ENCODE measurements at places on chromosomes 7 and 10. TPM values are rescaled to one million over a fixed set of nuclear protein-coding genes. Genes with fewer than 3 reads are reported as not detected.

DNA sequence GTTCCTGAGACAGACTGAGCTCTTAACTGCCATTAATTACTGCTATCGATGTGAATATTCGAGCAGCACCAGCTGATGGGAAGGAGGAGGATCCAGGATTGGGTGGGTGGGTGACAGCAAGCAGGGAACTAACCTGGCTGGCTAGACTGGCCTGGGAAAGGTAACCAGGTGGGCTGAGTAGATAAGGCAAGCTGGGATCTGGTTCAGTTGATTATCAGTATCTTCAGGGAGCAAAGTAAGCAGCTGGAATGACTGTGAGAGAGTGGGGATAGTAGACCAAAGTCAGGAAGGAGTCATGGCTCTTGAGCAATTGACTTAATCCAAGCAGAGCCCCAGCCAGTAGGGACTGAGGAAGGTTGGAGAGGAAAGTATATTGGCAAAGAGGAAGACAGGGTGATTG is 46.9 kb upstream of the KMT2E start:
- peaks cover 4% of the 10 kb centered on the region for H3K36me3 ChIP-seq
- H3K27ac ChIP-seq = no peak overlapping the region
- H3K4me3 ChIP-seq = no peak overlapping the region

GRCh38 chr10:12949248-12949647 is 52.3 kb downstream of the CCDC3 start:
- no peaks in the 10 kb centered on the region for H3K4me1 ChIP-seq
- no peaks in the 10 kb centered on the region for H3K27me3 ChIP-seq
- H3K27ac ChIP-seq = no peak overlapping the region
- peaks cover 11% of the 10 kb centered on the region for H3K36me3 ChIP-seq
- H3K4me3 ChIP-seq = no peak overlapping the region

DNA sequence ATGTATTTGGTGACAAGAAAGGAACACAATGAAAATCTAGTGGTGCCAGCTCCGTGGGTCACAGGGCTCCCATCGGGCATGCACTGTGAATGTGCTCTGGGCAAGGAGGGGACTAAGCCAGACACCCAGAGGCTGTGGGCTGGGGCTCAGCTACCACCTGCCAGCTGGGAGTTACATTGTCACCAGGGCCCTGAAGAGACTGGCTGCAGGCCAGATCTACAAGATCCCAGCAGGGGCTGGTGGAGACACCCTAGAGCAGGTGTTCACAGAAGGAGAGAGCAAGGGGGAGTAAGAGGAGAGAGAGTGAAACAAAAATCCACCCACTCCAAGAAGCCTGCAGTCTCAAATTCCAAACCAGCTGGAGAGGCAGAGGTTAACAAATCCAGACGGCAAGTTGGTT is 116.6 kb upstream of the ADCY1 start:
- H3K4me3 ChIP-seq = no peak overlapping the region
- H3K4me1 ChIP-seq = no peaks in the 10 kb centered on the region
- no peaks in the 10 kb centered on the region for H3K36me3 ChIP-seq
- H3K27me3 ChIP-seq = no peaks in the 10 kb centered on the region
- no peak overlapping the region for H3K27ac ChIP-seq
- no peak for DNase-seq

GRCh38 chr10:44668336-44668735 is 242.8 kb upstream of the TMEM72 start:
- H3K27me3 ChIP-seq = no peaks in the 10 kb centered on the region
- H3K4me3 ChIP-seq = no peak overlapping the region
- H3K36me3 ChIP-seq = no peaks in the 10 kb centered on the region
- H3K27ac ChIP-seq = no peak overlapping the region
- DNase-seq = no peak
- H3K4me1 ChIP-seq = peaks cover 6% of the 10 kb centered on the region

- H3K36me3 ChIP-seq = no peaks in the 10 kb centered on the region
- no peak overlapping the region for H3K27ac ChIP-seq
- no peak overlapping the region for H3K4me3 ChIP-seq
These were observed 89.4 kb upstream of the CNTNAP2 start for GRCh38 chr7:146027243-146027642.

- H3K4me3 ChIP-seq = no peak overlapping the region
- H3K36me3 ChIP-seq = peaks cover 3% of the 10 kb centered on the region
- peaks cover 5% of the 10 kb centered on the region for H3K4me1 ChIP-seq
- peaks cover 3% of the 10 kb centered on the region for H3K27me3 ChIP-seq
- no peak overlapping the region for H3K27ac ChIP-seq
These were observed 8.4 kb upstream of the PGAM2 start for GRCh38 chr7:44073664-44074348.

LIPF gene
- total RNA-seq = not detected

EXOC6 gene
- 17.2 TPM for total RNA-seq

GRCh38 chr10:86018735-86019058 is 347.9 kb downstream of the GRID1 start:
- no peaks in the 10 kb centered on the region for H3K27me3 ChIP-seq
- no peak for DNase-seq
- no peak overlapping the region for H3K4me3 ChIP-seq
- no peaks in the 10 kb centered on the region for H3K4me1 ChIP-seq

GRCh38 chr7:121547544-121548092 is 151.5 kb upstream of the FAM3C start:
- no peak overlapping the region for H3K27ac ChIP-seq
- H3K4me1 ChIP-seq = peaks cover 21% of the 10 kb centered on the region
- no peak for DNase-seq

GRCh38 chr7:128323459-128324367 is 20.0 kb downstream of the RBM28 start:
- no peaks in the 10 kb centered on the region for H3K4me1 ChIP-seq
- no peaks in the 10 kb centered on the region for H3K27me3 ChIP-seq
- peaks cover 2% of the 10 kb centered on the region for H3K36me3 ChIP-seq
- no peak overlapping the region for H3K4me3 ChIP-seq
- H3K27ac ChIP-seq = no peak overlapping the region

- peak overlapping the region; percentile 69 for H3K4me3 ChIP-seq
- DNase-seq = no peak
- peak overlapping the region; percentile 43 for H3K27ac ChIP-seq
- peaks cover 15% of the 10 kb centered on the region for H3K4me1 ChIP-seq
These were observed 58.2 kb downstream of the GLRX3 start for GRCh38 chr10:130194194-130194990.

DNA sequence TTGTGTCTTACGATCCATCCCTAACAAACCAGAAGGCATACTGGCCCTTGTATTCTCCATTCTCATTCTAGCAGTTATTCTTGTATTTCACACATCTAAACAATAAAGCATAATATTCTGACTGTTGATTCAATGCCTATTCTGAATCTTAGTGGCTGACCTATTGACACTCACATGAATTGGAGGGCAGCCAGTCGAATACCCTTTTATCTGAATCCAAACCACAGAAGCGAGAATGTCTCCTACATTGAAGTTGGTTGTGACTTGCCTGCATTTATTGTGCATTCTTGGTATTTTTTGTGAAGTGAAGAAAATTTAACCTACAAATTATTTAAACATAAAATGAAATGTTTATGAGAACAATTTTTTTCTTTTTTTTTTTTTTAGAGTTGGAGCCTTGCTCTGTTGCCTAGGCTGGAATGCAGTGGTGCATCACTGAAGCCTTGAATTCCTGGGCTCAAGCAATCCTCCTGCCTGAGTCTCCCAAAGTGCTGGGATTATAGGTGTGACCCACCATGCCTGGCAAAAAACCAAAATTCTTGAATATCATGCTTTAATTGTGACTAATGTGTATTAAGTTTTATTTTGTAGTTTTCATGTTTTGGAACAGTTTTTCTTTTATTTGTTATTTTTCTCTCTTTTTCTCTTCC is 22.7 kb downstream of the EXOC4 start:
- H3K4me3 ChIP-seq = no peak overlapping the region
- no peaks in the 10 kb centered on the region for H3K27me3 ChIP-seq
- peaks cover 37% of the 10 kb centered on the region for H3K36me3 ChIP-seq
- peak overlapping the region; percentile 68 for H3K27ac ChIP-seq
- DNase-seq = no peak

GRCh38 chr10:10872764-10873163 is 144.9 kb upstream of the CELF2 start:
- no peaks in the 10 kb centered on the region for H3K36me3 ChIP-seq
- H3K4me3 ChIP-seq = no peak overlapping the region
- H3K4me1 ChIP-seq = peaks cover 40% of the 10 kb centered on the region

GRCh38 chr7:35286422-35286821 is 32.5 kb upstream of the TBX20 start:
- H3K36me3 ChIP-seq = no peaks in the 10 kb centered on the region
- H3K4me3 ChIP-seq = no peak overlapping the region
- no peak for DNase-seq
- peaks cover 46% of the 10 kb centered on the region for H3K27me3 ChIP-seq

COX19 gene
- total RNA-seq = 12.7 TPM

DNA sequence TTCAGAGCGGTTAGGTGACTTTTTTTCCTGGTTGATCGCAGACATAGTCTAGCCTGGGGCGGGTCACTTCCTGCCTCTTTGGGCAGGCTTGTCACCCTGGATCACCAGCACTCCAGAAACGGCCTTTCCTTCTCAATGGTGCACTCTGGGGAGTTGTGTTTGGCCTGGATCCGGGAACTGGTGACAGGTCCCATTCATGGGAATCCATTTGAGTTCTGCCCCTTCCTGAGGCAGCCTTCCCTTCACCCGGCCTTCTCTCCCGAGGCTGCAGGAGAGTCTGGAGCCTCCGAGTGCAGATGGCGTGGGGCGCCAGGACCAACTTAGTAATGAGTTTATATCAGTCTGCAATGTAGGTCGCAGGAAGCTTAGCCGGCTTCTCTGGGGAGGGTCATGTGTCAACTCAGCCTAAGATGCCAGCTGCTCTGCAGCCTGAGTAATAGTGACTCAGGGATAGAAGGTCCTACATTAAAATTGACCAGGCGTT is 54.2 kb downstream of the TACR2 start:
- H3K36me3 ChIP-seq = no peaks in the 10 kb centered on the region
- H3K4me3 ChIP-seq = no peak overlapping the region
- DNase-seq = no peak
- no peaks in the 10 kb centered on the region for H3K27me3 ChIP-seq

GRCh38 chr7:115635376-115635775 is 395.2 kb downstream of the TFEC start:
- no peak for DNase-seq
- H3K27ac ChIP-seq = no peak overlapping the region
- no peaks in the 10 kb centered on the region for H3K4me1 ChIP-seq
- no peaks in the 10 kb centered on the region for H3K36me3 ChIP-seq

- H3K4me3 ChIP-seq = no peak overlapping the region
- H3K4me1 ChIP-seq = no peaks in the 10 kb centered on the region
- H3K27me3 ChIP-seq = no peaks in the 10 kb centered on the region
- DNase-seq = no peak
- H3K36me3 ChIP-seq = peaks cover 22% of the 10 kb centered on the region
- H3K27ac ChIP-seq = no peak overlapping the region
These were observed 83.0 kb upstream of the DNAJB6 start for GRCh38 chr7:157253850-157254249.

DNA sequence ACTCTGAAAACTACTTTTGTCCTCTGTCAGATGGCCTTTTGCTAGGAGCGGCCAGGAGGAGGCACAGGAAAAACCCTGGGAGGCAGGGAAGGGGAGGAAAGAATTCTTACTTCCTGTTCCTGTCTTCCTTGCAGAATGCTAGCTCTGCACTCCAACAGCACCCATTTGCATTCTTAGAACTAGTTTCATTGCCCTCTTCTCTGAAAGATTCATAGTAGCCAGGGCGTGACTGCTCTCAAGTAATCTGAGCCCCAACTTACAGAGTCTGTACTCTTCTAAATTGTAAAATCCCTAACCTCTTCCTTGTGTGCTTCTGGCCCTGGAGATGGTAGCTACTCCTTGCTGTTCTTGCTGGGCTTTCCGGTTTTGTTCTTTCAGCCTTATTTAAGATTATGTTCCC is 75.3 kb upstream of the STEAP1 start:
- no peaks in the 10 kb centered on the region for H3K4me1 ChIP-seq
- no peak overlapping the region for H3K4me3 ChIP-seq
- peaks cover 2% of the 10 kb centered on the region for H3K36me3 ChIP-seq
- H3K27ac ChIP-seq = no peak overlapping the region

GRCh38 chr10:129780901-129781795 is 182.9 kb downstream of the EBF3 start:
- DNase-seq = no peak
- H3K4me3 ChIP-seq = no peak overlapping the region
- no peaks in the 10 kb centered on the region for H3K36me3 ChIP-seq
- no peaks in the 10 kb centered on the region for H3K4me1 ChIP-seq
- no peaks in the 10 kb centered on the region for H3K27me3 ChIP-seq

PRPF18 gene
- total RNA-seq = 14.6 TPM

- H3K4me1 ChIP-seq = peaks cover 25% of the 10 kb centered on the region
- DNase-seq = no peak
- H3K27ac ChIP-seq = peak overlapping the region; percentile 29
- H3K36me3 ChIP-seq = no peaks in the 10 kb centered on the region
- H3K27me3 ChIP-seq = no peaks in the 10 kb centered on the region
These were observed 48.0 kb downstream of the HSPA12A start for GRCh38 chr10:116694243-116694926.

ABCC2 gene
- 6.2 TPM for total RNA-seq

- H3K27ac ChIP-seq = no peak overlapping the region
- no peaks in the 10 kb centered on the region for H3K4me1 ChIP-seq
- H3K4me3 ChIP-seq = no peak overlapping the region
- DNase-seq = no peak
- no peaks in the 10 kb centered on the region for H3K27me3 ChIP-seq
These were observed 170.1 kb downstream of the SORCS3 start for GRCh38 chr10:104811166-104811565.

GRCh38 chr10:48428896-48429295 is 122.4 kb downstream of the MAPK8 start:
- no peak for DNase-seq
- H3K4me3 ChIP-seq = no peak overlapping the region
- H3K27me3 ChIP-seq = no peaks in the 10 kb centered on the region
- H3K36me3 ChIP-seq = peaks cover 8% of the 10 kb centered on the region

DNA sequence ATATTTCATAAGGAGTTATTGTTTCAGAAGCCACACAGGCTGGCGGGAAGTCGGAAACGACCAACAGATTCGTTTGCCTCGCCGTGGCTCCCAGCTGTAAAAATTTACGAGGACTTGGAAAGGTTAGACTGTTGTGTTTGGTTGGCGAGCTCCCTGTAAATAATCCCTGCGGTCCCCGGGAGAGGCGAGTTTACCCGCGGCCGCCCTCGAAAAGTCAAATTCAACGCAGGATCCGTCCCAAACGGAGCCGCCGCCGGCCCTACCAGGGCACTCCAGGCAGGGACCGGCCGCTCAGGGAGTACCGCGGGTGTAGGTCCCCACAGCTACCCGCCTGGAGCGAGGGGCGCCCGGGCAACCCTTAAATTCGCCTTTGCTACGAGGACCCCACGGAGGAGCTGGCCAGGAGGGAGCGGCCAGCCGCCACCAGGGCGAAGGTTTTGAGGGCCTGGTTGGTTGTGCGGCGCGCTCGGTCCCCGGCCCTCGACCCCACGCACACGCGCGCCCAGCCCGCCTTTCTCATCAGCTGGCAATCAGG is 726 bp upstream of the HOXA9 start:
- no peak for DNase-seq
- H3K27ac ChIP-seq = no peak overlapping the region
- peaks cover 7% of the 10 kb centered on the region for H3K36me3 ChIP-seq
- peaks cover 96% of the 10 kb centered on the region for H3K27me3 ChIP-seq
- peaks cover 10% of the 10 kb centered on the region for H3K4me1 ChIP-seq

BEND7 gene
- 25.0 TPM for total RNA-seq

- no peak for DNase-seq
- no peaks in the 10 kb centered on the region for H3K27me3 ChIP-seq
- no peaks in the 10 kb centered on the region for H3K36me3 ChIP-seq
- H3K4me1 ChIP-seq = no peaks in the 10 kb centered on the region
- H3K27ac ChIP-seq = no peak overlapping the region
These were observed 116.0 kb upstream of the FZD8 start for GRCh38 chr10:35758076-35758475.

CHAT gene
- total RNA-seq = 3.3 TPM

- peaks cover 43% of the 10 kb centered on the region for H3K4me1 ChIP-seq
- no peaks in the 10 kb centered on the region for H3K27me3 ChIP-seq
- no peak overlapping the region for H3K27ac ChIP-seq
- DNase-seq = no peak
- H3K4me3 ChIP-seq = no peak overlapping the region
These were observed 426.0 kb downstream of the RPS24 start for GRCh38 chr10:78459639-78460037.

All from neural crest cell (in vitro differentiated cells).